ENCODE measurements at places on chromosomes 4 and X.

- no peak for DNase-seq
Observed at GRCh38 chrX:25519258-25519657, 503.5 kb upstream of the ARX start.

- no peak for DNase-seq
Observed at GRCh38 chrX:37330642-37331041, 18.5 kb upstream of the PRRG1 start.

DNA sequence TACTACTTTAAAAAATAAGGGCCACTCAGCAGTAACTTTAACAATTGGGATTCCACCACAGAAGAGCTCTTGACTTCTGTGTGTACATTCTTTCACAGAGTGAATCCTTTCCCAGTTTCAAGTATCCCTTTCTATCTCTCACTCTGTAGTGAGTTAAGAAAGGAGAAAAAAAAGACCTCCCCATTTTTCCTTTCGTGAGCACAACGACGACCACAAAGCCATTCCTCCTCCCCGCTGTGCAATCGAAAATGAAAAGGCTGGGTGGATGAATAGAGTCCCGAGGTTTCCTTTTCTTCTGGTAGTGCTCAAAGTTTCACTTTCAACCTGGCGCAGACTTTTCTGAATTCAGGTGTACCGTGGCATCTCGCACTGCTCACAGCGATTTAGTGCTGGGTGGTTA is 58.0 kb downstream of the TAB3 start:
- no peak for DNase-seq

DNA sequence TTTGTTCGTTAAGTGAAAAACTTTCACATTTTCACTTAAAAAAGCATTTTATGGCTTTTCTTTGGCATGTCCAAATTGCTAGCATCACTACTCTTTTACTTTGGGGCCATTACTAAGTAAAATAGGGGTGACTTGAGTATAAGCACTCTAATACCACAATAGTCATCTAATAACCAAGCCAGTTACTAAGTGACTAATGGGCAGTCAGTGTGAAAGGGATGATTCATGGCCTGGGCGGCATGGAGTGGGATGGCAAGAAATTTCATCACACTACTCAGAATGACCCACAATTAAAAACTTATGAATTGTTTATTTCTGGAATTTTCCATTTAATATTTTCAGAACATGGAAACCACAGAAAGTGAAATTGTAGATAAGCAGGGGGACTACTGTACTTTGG is 60.9 kb downstream of the BMP15 start:
- no peak for DNase-seq

DNA sequence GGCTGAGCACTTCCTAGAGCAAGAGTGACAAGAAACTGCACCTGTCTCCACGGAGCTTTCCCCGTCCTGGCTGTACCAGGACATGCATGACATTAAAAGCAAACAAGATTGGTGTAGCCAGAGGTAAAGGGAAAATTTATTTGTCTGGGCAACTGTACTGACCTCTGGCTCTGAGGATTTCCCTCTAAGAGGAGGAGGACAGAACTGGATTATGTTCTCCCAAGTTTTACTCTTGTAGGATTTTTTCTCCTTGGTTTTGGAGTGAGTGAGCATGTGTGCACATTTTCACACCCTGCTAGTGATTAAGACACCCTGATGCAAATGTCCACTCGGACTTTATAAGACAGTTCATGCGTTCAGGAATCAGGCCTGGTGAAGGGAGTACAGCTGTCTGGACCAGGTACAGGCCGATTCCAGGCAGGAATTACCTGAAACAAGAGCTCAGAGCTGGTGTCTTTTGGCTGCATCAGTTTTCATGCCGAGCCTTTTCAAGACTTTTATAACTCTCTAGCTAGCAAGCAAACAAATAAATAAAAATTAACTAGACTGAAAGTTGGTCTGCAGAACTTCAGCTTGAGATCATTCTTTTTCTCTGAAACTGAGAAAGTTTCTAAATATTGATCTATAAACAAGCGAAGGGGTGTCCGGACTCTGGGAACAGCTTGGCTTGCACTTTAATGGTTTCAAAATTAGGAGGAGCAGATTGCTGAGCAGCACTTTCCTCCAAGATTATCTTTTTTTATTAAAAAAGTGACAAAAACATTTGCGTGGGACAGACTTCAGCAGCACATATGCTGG is 51.3 kb upstream of the SPRY1 start:
- no peak for DNase-seq

DNA sequence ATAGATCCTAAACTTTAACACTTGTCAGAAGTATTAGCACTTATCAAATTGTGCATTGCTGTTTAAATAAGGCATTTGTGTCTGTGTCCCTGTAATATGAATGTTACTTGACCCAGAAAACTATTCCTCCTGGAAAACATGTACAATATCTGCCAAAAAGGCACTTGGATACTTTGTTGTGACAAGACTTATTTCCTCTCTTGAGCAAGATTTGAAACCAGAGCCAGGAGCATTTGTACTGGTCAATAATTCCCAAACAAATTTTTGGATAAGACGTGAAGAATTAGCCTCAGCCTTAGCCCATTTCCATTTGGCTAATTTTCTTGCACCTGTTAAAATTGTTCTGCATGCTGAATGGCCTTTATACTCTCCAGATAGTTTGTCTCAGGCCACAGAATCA is 176.3 kb upstream of the GK2 start:
- DNase-seq: no peak

GRCh38 chr4:92071587-92071986 is 232.2 kb upstream of the GRID2 start:
- no peak for DNase-seq

DNA sequence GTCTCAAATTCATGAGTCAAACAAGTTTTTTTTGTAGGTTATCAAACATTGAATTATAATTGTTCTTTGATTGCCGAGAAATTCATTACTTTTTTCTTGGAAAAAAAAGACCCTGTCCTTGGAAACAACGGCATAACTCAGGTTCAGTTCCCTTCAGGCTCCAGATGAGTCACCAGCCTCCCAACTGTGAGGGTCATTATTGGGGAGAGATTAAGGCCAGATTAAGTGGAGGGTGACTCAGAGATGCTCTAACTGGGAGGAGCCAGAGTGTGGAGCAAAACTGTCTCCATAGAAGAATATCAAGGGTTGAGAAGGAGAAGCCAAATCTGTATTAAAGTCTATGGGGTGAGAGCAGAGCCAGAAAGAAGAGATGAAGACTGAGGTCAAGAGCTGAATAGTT is 9.6 kb downstream of the ADGRG4 start:
- DNase-seq: no peak

GRCh38 chr4:40710484-40711254 is 39.1 kb upstream of the NSUN7 start:
- no peak for DNase-seq

- DNase-seq: no peak
Observed at GRCh38 chr4:84512277-84512676, 13.2 kb upstream of the NKX6-1 start.

DNA sequence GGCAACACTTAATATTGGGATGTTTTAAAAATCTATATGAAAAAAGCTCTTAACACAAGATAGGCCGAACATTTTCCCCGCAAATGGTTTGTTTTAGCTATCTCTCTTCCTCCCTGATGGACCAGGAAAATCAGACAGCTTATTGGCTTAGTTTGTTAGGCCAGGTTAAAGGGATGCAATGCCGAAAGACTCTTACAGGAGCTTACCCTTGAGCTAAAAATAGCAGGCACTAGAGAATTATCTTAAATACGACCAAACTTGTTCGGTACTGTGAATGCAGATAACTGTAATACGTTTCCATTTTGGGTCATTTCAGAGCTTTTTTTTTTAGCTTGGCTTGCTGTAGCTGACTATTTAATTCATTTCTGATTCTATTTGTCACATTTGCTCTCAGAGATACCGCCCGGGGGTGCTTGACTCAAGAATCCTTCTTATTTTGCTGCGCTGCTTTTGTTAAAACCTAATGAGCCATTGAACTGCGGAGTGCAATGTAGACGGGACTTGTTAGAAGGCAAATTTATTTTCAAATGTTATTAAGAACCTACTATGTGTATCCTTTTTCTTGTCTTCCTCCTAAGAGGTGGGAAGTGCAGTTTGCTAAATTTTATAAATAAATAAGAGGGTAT is 23.3 kb downstream of the PPARGC1A start:
- DNase-seq: no peak

DNA sequence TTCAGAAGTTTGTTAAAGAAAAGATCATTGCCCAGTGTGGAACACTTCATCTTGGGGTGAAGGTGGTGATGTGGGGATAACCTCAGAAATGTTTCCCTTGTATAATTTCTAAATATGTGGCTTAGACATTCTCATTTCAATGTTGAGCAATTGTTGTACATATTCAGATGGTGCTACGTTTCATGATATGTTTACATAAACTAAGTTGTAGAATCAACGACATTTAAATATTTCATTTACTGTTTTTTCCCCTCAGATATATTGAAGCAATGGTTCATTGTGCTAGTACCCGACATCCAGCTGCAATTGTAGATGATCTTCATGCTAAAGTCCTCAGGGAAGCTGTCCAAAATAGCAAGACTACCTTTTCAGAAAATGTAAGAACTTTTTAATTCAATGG is 92.6 kb downstream of the BLTP1 start:
- no peak for DNase-seq

GRCh38 chr4:2251795-2252529 is 9.9 kb downstream of the MXD4 start:
- DNase-seq: no peak
